ENCODE measurements at places on chromosomes 3 and 15.

DNA sequence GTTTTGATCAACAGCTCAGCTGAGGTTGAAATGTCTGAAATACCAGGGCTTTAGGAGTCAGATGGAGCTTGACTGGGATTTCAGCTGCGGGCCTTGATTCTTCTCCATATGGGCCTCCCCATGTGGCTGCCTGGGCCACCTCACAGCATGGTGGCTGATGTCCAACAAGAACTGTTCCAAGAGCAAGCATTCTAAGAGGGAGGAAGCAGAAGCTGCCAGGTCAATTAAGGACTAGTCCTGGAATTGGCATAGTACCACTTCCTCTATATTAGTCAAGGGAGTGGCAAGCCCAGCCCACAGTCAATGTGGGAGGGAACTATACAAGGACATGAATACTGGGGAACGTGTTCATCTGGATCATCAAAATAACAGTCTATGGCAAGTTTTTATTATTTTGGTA, 181.7 kb upstream of the ANKRD28 start:
- DNase-seq, result peak; percentile 64

GRCh38 chr15:50082066-50082465, 37.0 kb downstream of the ATP8B4 start:
- no peak for DNase-seq

DNA sequence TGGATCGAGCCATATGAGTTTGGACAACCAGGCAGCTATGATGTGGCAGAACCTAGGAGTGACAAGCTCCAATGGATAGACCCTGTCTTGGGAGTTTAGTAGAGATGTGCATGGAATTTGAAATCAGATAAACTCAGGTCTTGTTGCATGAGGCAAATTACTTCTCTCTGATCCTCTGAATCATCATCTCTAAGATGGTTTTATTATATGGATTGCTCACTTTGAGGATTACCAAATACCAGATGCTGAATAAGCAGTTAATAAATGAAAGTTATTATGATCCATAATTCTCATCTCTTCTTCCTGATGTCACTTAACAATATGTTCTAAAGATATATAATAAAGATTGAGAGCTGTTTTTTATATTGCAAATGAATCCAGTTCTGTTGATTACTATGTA, 622.2 kb downstream of the NTRK3 start:
- DNase-seq, result no peak

DNA sequence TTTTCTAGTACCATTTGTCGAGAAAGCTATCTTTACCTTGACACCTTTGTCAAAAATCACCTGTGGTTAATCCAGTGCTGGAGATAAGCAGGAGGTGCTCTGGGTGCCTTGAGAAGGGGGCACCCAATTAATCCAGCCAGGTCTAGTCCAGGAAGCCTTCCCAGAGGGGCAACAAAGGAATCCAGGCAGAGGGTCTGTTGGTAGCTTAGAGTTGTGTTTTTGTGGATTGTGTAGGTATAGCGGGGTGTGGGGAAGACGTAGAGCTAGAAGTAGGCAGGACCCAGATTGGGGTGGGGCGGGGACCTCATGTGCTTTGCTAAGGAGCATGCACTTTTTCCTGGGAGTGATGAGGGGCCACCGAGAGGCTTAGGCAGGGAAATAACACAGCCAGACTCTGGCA, 6.0 kb upstream of the PIGZ start:
- DNase-seq, result no peak

GRCh38 chr3:115627180-115628074, 4.1 kb downstream of the GAP43 start:
- DNase-seq, result no peak

DNA sequence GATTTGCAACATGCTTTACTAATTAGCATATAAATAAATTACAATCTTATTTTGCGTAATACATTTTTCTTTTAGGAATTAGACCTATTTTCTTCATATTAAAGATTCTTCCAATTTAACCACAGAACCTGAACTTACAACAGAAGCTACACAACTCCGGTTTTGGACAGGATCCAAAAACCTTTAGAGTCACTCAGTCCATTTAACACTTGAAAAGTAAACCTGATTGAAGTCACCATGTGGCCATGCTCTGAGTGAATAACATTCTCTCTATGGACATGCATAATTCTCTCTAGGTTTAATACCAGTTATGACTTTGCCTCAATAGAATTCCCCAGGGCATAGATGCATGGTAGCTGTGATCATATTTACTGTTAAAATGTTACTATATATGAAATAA, 751.0 kb downstream of the VGLL3 start:
- DNase-seq, result no peak

- no peak for DNase-seq
These were observed 16.9 kb downstream of the ACKR2 start for GRCh38 chr3:42826141-42826540.

DNA sequence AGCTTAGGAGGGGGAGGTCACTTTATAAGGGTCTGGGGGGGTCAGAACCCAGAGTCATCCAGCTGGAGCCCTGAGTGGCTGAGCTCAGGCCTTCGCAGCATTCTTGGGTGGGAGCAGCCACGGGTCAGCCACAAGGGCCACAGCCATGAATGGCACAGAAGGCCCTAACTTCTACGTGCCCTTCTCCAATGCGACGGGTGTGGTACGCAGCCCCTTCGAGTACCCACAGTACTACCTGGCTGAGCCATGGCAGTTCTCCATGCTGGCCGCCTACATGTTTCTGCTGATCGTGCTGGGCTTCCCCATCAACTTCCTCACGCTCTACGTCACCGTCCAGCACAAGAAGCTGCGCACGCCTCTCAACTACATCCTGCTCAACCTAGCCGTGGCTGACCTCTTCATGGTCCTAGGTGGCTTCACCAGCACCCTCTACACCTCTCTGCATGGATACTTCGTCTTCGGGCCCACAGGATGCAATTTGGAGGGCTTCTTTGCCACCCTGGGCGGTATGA, at the start of gene RHO:
RHO (plus strand) TSS at position 51 of the 512 bp plus-strand sequence; CDS start at position 146, 95 bp downstream.
- no peak for DNase-seq

- DNase-seq, result no peak
These were observed 1034.4 kb upstream of the NR2F2 start for GRCh38 chr15:95295896-95296625.

GRCh38 chr15:40428185-40428584, 12.6 kb upstream of the BAHD1 start:
- DNase-seq, result no peak

DNA sequence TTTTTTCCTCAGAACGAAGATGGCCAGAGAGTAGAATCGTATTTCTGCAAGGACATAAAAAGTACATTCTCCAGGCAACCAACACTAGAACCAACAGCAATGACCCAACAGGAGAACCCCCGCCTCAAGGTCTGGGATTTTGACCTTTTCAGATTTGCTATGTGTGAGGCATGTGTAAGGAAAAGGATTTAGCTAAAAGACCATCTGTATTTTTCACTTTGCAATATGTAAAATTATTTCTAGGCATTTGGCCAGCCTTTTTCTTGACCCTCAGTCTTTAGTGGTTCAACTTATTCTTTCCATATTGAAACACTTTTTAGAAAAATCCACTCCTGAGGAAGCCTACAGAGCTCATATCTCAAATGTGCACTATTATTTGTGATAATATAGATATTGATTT, 219.2 kb upstream of the GOLGA6L4 start:
- DNase-seq, result no peak

DNA sequence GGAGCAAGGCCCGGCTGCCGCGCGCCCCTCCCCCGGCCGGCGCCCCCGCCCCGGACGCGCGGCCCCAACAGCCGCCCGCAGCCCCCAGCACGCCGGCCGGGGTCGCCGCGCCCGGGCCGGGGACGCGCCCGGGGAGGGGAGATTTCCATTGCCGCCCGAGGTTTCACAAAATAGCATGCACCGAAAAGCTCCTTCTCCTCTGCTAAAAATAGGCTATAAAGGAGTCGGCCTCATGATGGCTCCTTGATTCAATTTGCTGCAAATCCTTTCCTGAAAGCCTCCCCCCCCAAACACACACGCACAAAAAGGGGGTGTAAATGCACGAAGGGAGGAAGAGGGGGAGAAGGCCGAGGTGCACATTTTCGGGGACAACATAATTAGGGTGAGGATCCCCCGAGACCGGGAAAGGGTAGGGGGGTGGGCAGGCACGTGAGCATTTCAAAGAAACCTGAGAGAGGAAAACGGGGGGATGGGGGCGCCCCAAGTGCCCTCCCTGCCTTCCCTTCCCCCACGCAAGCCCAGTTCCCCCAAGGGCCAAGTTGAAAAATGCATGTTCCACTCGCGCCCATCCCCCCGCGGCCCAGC, 734 bp downstream of the TBL1XR1 start:
- DNase-seq, result no peak

DNA sequence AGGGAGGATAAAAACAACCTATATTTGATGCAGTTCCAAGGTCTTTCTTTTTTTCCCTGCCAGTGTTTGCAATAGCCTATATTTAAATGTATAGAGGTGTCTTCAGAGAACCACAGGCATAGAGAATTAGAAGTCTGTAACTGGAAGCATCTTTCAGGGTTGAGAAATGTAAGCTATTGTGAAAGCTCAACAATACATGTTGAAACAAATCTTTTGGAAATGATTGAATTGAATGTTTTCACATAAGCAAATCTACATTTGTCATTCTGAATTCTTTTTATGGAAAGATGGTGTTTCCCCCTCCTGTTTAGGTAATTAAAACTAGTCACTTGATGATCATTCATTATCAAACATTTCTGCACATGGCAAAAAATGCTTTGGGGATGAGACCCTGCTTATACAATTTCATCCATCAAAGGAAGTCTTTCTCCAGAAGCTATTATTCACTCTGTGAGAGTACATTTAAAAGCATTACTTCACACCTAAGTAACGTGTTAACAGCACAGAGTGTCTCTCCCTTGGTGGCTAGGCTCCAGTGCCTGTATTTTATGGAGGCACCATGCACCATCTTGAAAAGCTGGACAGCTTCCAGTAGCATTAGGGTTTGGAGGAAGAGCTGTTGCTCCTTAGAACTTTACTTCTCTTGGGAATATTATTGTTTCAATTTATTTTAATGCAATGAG, 406.2 kb downstream of the LSAMP start:
- DNase-seq, result peak; percentile 8

DNA sequence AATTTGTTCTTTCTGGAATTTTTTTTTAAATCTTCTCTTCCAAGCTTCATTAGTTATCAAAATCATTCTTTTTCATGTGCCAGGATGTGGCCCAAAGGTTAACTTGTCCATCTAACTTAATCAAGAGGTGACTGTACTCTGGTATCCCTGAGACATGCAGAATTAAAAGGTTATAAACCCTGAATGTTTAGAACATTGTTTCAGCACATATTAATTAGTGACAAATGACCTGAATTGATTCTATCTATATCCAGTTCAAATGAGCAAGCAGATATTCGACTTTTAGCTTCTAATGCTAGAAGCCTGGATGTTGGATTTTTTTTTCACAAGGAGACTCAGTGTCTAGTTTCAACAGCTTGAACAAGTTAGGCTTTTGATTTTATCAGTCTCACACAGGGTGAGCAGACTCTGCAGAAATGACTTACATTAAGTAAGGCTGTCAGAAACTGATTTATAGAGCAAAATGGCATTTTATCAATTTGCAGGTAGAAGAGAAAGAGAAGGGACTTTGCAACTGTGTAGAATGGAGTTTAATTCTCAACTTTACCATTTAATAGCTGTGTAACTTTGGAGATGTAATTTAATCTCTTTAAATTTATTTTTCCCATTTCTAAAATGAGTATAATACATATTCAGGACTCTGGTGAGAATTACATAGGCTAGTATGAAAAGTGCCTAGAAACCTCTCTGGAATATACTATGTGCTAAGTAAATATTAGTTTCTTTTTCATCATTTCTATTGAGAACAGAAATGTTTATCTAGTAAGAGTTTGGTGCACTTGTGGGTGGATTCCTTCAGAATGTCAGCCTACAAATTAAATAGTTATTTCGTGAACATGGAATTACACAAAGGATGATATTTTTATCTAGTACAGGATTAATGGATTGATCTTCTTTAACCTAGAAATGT, 100.0 kb downstream of the ALCAM start:
- DNase-seq, result no peak

DNA sequence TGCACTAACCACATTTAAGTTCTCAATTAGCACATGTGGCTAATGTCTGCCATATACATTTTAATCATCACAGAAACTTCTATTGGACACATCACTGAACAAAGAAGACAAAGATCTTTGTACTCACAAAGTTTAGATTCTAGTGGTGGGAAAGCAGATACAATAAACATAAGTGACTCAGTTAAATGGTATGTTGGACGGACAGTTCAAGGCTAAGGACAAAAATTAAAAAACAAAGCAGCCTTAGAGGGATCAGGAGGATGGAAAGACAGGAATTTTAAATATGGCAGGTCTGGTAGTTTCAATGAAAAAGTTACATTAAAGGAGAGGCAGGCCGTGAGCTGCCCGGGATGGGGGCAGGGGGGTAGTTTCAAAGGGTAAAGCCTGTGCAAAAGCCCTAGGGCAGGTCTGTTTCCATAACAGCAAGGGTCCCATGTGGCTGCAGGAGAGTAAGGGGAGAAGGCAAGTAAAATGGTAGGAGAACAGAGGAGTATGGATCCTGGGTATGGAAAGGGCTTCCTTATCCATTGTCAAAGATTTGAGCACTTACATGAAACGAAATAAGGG, 220.7 kb downstream of the FHIT start:
- no peak for DNase-seq

DNA sequence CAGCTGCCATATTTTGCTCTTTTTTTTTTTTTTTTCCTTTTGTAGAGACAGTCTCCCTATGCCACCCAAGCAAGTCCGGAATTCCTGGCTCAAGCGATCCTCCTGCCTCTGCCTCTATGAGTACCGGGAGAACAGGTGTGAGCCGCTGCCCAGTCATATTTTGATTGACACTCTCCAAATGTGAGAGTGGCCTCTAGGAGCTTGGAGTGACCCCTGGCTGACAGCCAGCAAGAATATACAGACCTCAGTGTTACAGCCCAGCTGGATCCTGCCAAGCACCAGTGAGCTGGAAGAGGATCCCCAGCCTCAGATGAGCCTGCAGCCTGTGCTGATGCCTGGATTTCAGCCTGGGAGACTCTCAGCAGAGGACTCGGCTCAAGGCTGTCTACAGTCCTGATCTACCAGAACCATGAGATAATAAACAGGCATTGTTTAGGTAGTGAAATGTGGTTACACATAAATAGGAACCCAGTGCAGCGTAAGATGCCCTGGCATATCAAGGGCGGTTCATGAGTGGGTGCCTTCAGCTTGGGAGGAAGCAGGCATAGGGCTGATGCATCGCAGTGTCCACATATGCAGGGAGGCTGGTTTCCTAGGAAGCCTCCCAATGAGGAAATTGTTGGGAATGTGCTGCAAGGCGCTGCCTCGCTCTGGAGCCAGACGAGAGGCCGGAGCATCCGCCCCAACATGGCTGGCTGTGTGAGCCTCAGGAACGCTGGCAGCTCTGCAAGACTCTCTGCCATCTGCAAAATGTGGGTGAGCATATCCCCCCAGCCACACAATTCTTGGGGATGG, 38.9 kb upstream of the ATP10A start:
- DNase-seq, result no peak

- DNase-seq, result peak; percentile 35
These were observed 126.6 kb downstream of the IGF1R start for GRCh38 chr15:98774756-98775497.

DNA sequence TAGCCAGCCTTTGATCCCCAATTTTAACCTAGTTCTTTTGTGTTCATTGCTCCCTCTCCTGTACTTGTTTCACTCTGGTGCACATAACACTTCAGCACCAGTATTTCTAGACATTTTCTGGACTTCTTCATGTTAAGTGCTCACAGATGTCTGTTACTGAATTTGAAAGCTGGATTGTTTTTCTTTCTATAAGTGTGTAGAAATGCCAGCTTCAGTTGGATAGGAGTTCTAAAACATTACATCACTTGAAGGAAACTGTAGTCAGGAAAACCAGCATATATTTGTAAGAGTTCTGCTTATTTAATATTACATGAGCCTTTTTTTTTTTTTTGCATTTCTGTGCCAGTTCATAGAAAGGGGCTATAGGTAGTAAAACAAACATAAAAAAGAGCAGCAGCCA, 21.6 kb downstream of the QTRT2 start:
- no peak for DNase-seq

All from suppressor macrophage treated with lipopolysaccharide for 4 hours (primary cell).